CD4-positive, alpha-beta T cell treated with Interleukin-12 subunit alpha and Interleukin-12 subunit beta, for 1 hour (primary cell): ENCODE measurements at places on chromosomes 5 and 9.

GRCh38 chr9:123353984-123354591 lies 1.9 kb upstream of the CRB2 start:
- DNase-seq: peak; percentile 44

DNA sequence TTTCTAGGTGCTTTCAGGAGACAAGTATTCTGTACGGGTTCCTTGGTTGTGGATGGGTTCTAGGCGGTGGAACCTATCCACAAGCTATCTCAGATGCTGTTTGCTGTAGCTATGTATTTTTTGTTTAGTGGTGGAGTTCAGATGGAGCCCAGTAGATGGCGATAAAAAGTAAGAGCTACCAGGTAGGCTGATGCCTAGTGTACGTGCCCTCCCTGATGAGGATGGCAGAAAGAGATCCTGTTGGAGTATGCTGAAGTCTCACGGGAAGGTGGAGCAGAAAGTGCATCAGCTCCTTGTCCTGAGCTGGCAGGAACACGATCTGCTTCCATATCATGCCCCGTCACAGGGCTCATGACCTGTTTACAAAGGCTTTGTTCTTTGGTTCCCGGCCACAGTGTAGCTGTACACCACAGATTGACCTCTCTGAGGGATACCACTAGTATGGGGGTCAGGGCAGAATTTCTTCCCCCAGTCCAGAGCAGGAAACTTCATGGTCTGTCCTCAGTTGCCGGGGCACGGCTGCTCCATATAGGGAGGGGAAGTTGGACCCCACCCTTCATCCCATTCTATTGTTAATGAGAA lies 12.6 kb upstream of the UGT3A2 start:
- peak; percentile 36 for DNase-seq

GRCh38 chr5:180668835-180669596 lies 19.6 kb upstream of the FLT4 start:
- DNase-seq: no peak

DNA sequence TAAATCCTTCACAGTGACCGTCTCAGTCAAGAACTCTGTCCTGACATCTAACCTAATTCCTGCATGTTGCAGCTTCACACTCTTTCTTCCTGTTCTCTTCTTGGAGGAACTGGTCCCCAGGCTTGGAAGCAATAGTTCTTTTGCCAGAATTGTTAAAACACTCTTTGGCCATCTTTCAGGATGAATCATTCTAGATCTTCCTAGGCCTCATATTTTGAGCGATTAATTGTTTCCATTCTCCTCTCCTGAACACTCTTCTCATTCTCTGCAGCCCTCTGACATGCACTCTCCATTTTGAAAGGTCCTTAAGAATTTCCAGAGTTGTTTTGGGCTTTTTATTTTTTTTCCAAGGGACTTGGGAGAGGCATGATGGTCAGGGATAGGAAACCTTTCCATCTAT lies 85.8 kb downstream of the FAM114A2 start:
- DNase-seq: no peak

DNA sequence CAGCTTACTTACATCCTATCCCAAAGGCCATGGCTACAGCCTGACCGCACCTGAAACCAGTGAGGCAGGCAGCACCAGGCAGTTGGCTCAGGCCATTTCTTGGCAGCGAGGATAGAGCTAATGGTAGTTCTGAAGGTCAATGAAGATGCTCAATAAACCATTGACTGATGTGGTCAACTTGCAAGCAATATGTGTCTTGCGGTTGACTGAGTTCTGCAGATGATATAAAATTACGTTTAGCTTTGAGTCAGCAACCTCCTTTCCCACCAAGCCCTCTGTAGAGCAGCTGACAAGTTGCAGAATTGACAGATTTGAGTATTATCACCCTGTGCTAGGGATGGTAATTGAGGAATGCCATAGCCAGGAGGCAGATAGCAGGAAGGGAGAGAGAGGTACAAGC lies 189.0 kb upstream of the PUM3 start:
- no peak for DNase-seq

- peak; percentile 73 for DNase-seq
Observed at GRCh38 chr5:39176759-39177630, 42.4 kb downstream of the FYB1 start.

- no peak for DNase-seq
Observed at GRCh38 chr9:34502891-34503290, 19.9 kb downstream of the ENHO start.

GRCh38 chr9:18437315-18438201 lies 36.4 kb upstream of the ADAMTSL1 start:
- no peak for DNase-seq

GRCh38 chr5:109907731-109908130 lies 218.0 kb downstream of the MAN2A1 start:
- DNase-seq: no peak

DNA sequence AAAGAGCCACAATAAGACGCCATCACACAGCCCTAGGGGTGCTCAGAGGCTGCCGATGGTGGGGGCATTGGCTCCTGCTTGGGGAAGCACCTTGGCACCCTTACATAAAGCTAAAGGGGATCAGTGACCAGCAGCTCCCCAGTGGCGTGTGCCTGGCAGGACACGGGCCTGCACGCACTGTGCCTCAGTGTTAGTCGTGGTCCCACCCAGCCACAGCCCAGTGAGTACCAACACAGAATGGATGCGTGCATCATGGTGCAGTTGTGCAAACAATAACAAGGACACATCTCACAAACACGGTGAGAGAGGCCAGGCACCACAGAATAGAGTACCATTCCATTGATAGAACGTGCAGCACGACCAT lies 103.2 kb downstream of the WNK2 start:
- DNase-seq: no peak

GRCh38 chr5:145637396-145637795 lies 197.7 kb downstream of the PRELID2 start:
- DNase-seq: no peak

- no peak for DNase-seq
Observed at GRCh38 chr5:128870373-128870772, 94.9 kb upstream of the SLC27A6 start.

- no peak for DNase-seq
Observed at GRCh38 chr5:60488466-60489130, 211.4 kb downstream of the DEPDC1B start.

DNA sequence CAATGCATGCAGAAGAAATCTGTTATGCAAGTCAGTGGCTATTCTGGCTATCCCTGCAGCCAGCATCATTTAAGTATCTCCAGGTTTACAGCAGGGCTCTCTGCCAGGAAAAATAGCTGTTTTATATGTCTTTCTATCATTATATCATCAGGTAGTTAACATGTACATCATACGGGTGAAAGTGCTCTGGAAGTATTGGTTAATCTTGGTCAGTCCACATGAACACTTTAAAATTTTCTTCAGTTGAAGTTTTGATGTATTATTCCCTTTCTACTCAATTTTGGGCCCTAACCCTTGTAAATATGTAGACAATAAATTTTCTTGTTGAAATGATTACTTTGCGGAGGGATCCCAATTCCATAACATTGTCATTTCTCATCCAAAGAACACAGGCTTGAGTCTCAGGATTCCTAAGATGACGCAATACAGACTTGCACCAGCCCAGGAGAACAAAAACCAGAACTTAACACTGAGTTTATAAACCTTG lies 67.5 kb downstream of the SEMA6A start:
- no peak for DNase-seq

DNA sequence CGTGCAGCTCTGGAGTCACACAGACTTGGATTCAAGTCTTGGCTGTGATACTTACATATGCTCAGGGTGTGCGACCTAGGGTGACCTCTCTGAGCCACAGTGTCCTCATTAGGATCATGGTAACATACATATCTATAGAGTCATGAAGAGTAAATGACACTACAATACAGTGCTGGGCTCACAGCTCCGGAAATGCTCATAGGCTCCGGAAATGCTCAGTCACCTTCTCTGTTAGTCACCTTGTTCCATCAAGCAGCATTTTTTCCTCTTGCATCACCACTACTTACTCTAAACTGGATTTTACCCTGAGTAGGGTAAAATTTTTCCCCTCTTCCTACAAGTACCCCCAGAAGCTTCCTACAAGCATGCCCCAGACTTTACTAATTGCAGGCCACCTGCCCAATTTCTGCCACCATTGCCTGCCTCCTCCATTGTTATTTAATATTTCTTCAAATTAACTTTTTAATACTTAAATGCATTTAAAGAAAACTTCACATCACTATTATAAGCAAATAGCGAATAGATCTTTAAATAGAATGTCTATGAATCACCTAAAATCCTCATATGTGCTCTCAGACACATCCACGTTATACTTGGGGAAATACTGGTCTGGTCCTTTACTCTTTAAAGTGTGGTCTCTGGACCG lies 147.6 kb upstream of the SPRY4 start:
- DNase-seq: peak; percentile 33

- DNase-seq: no peak
Observed at GRCh38 chr9:133772581-133772980, 34.4 kb upstream of the SARDH start.

DNA sequence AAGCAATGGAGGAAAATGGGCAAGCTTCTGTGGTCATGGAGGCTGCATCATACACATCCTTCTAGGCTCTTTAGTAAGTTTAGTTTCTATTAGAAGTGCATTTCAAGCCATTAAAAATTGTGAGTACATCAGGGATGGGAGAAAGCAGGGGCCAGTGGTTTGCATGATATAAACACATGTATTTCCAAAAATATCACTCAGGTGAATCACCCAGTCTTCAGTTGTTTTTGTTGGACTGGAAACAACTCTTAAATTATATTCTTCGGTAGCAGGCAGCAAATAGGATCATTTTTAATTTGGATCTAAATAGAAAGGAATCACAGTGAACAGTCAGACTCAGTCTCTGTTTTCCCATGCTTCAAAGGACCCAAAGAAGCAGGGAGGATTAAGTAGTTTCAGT lies 657.9 kb downstream of the TLR4 start:
- DNase-seq: no peak

GRCh38 chr5:55911784-55912653 lies 60.9 kb downstream of the IL31RA start:
- DNase-seq: no peak

DNA sequence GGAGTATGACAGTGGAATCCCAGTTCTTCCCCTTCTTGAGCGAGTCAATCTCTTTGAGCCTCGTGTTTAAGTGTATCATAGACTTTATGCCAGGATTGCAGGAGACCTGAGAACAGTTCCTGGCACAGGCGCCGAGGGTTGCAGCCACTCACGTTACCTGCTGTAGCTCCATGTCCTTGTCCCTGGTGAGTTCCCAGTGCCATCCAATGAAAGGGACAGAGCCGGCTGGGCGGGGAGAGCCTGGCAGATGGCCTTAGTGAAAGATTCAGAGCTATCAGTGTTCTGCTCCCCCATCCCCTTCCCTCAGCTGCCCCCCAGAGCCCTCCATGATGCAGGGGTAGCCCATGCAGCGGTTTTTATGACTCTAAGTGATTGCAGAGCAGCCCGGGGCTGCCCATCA lies 554.0 kb downstream of the BNC2 start:
- no peak for DNase-seq

GRCh38 chr5:147445917-147446316 lies 64.0 kb downstream of the DPYSL3 start:
- DNase-seq: no peak

GRCh38 chr5:56056875-56057274 lies 62.1 kb upstream of the IL6ST start:
- no peak for DNase-seq

DNA sequence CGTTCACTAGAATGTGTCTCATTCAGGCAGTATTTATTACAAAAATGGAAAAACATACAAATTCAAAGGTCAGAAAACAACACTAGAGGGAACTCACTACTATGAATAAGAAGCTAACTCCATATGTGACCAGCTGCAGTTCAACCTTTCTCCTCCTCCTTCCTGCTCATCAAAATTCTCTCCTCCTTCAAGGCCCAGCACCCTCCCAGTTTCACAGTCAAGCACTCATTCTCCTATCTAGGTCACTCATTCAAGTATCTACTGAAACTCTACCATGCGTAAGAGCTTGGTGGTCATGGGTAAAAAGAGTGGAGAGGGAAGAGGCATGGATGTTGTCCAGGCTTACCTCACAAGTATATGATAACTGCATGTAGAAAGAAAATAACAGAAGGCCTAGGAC lies 27.7 kb downstream of the ECPAS start:
- DNase-seq: no peak

GRCh38 chr5:71757590-71758543 lies 38.8 kb downstream of the CARTPT start:
- peak; percentile 43 for DNase-seq

DNA sequence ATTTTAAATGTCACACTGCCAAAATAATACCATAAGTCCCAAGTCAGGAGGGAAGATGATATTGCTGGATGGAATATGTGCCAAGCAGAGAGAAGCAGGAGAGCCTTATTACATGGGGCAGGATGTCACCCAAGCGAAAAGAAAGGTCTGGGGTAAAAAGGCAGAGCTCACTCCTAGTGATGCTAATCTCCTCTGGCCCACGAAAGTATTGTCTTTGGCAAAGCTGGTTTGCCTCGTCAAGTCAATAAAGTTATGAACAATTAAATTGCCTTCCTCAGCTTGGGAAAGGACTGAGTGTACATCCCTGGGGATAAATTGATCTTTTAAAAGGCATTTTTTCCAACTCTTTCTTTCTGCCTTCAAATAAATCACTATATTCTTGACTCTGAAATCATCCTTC lies 220.6 kb downstream of the DMAC1 start:
- no peak for DNase-seq

DNA sequence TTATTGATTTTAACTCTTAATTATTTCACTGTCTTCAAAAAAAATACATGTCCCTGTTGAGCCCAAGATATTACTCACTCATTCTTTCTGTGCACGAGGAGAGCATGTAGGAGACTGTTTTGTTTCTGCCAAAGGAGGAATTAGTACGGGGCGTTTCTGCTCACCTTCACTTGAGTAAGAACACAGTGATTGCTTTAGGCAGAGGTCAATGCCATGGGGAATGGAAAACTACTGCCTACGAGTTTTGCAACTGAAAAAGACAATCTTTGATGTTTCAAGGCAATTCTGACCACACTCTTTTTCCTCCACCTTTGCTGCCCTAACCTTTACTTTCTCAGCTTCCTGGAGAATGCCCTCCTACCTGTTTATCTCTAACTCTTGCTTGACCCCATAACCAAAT lies 109.4 kb downstream of the CCDC192 start:
- DNase-seq: no peak

- no peak for DNase-seq
Observed at GRCh38 chr5:82347201-82347865, 69.2 kb upstream of the RPS23 start.

- DNase-seq: no peak
Observed at GRCh38 chr9:128923493-128923883, 2.7 kb downstream of the PHYHD1 start.

DNA sequence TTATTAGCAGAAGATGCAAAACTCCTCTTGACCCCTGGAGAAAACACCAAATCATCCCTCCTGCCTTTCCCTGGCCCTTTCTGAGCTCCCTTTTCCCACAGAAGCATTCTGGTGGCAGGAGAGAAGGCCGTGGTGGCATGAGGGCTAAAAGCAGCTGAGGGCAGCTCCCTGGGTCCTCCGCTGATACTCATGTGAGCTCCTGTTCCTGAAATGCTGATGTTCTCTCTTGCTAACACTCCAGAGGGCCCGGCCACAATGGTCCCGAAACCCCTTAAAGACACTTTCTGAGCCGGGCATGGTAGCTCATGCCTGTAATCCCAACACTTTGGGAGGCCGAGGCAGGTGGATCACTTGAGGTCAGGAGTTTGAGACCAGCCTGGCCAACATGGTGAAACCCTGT lies 183.1 kb downstream of the HSPA4 start:
- DNase-seq: no peak

- DNase-seq: no peak
Observed at GRCh38 chr9:72954431-72955125, 1.7 kb upstream of the ALDH1A1 start.

GRCh38 chr5:87099968-87100367 lies 167.7 kb upstream of the RASA1 start:
- DNase-seq: no peak
